PC-9 (cell line): ENCODE measurements at places on chromosomes 3 and 15.

- DNase-seq: no peak
- 0 out of 2 replicates have a peak, but pooled peaks cover 5% of the 10 kb centered on the region for H3K27me3 ChIP-seq
- no peak overlapping the region for H3K27ac ChIP-seq
- no peak overlapping the region for H3K4me3 ChIP-seq
- H3K4me1 ChIP-seq: no peaks in the 10 kb centered on the region
- H3K36me3 ChIP-seq: no peaks in the 10 kb centered on the region
Observed at GRCh38 chr3:14505001-14505802, 34.9 kb downstream of the GRIP2 start.

DNA sequence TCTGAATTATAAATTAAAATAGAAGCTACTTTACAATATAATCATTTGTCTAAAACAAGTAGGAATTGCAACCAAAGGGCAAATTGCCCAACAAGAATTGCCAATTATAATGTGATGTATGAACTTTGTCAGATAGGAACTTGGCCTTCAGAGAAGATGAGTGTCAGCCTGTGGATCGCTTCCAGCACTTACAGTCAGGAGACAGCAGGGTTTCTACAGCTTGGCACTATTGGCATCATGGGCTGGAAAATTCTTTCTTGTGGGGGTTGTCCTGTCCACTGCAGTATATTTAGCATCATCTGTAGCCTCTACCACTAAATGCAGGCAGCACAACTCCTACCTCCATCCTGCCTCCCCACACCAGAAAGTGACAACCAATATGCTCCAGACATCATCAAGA, 48.1 kb upstream of the CRBN start:
- no peaks in the 10 kb centered on the region for H3K36me3 ChIP-seq
- H3K27ac ChIP-seq: no peak overlapping the region
- DNase-seq: no peak

DNA sequence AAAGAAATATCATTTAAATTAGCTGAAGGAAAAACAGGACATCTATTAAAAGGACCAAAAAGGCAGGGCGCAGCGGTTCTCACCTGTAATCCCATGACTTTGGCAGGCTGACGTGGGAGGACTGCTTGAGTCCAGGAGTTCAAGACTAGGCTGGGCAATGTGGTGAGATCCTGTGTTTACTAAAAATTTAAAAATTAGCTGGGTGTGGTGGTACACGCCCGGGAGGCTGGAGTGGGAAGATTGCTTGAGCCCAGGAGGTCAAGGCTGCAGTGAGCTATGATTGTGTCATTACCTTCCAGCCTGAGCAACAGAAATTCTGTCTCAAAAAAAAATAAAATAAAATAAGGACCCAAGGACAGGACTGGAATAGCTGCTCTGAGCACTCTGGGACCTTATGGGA, 16.2 kb upstream of the HERC1 start:
- DNase-seq: no peak
- H3K4me1 ChIP-seq: no peaks in the 10 kb centered on the region
- no peak overlapping the region for H3K27ac ChIP-seq

- DNase-seq: no peak
- no peaks in the 10 kb centered on the region for H3K27me3 ChIP-seq
- no peaks in the 10 kb centered on the region for H3K36me3 ChIP-seq
- no peaks in the 10 kb centered on the region for H3K4me1 ChIP-seq
- no peak overlapping the region for H3K4me3 ChIP-seq
Observed at GRCh38 chr15:38085114-38085513, 150.7 kb downstream of the TMCO5A start.

GRCh38 chr3:105139881-105140560, 226.7 kb upstream of the ALCAM start:
- no peaks in the 10 kb centered on the region for H3K36me3 ChIP-seq
- H3K4me1 ChIP-seq: 0 out of 2 replicates have a peak, but pooled peaks cover 3% of the 10 kb centered on the region
- no peak overlapping the region for H3K27ac ChIP-seq
- no peak for DNase-seq
- no peak overlapping the region for H3K4me3 ChIP-seq
- H3K27me3 ChIP-seq: no peaks in the 10 kb centered on the region
